ENCODE measurements at places on chromosomes 3 and 15. TPM values are rescaled to one million over a fixed set of nuclear protein-coding genes. Genes with fewer than 3 reads are reported as not detected.

KCNMB3 gene
- polyA plus RNA-seq: 4.4 TPM

GPR27 gene
- not detected for polyA plus RNA-seq

PCYT1A gene
- 26.7 TPM for polyA plus RNA-seq

DNA sequence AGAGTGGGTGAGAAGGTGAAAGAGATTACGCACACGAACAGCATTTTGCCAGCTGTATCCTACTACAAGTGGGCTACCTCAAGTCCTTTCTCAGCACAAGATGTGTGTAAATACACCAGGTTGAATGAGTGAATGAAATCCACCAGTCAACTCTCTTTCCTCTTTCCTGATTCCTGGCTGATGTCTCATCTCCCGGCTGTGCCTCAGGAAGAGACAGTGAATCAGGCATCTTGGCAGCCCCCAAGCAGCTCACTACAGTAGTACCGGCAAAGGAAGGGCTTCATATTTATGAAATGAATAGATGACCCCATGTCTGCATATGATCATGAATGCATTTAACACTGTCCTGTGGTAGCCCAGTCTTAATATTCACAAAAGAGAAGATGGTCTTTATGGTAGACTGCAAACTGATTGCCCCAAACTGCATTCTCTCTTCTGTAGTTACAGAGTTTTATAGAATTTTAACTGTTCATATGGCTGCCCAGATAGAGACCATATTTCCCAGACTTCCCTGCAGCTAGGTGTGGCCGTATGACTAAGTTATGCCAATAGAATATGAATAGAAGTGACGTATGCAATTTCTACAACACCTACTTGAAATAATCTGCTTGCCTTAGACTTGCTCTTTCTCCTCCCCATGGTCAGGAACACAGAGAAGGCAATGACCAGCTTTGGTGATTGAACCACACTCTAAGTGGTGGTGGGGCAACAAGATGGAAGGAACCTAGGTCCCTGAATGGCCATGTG is 22.7 kb downstream of the MGLL start:
- no peak overlapping the region for H3K27ac ChIP-seq
- peaks cover 2% of the 10 kb centered on the region for H3K4me1 ChIP-seq
- DNase-seq: no peak
- H3K36me3 ChIP-seq: no peaks in the 10 kb centered on the region

GRCh38 chr15:57647071-57647790 is 55.5 kb downstream of the MYZAP start:
- DNase-seq: no peak
- no peak overlapping the region for H3K4me3 ChIP-seq
- no peaks in the 10 kb centered on the region for H3K27me3 ChIP-seq
- no peaks in the 10 kb centered on the region for H3K4me1 ChIP-seq
- no peak overlapping the region for H3K27ac ChIP-seq

DNA sequence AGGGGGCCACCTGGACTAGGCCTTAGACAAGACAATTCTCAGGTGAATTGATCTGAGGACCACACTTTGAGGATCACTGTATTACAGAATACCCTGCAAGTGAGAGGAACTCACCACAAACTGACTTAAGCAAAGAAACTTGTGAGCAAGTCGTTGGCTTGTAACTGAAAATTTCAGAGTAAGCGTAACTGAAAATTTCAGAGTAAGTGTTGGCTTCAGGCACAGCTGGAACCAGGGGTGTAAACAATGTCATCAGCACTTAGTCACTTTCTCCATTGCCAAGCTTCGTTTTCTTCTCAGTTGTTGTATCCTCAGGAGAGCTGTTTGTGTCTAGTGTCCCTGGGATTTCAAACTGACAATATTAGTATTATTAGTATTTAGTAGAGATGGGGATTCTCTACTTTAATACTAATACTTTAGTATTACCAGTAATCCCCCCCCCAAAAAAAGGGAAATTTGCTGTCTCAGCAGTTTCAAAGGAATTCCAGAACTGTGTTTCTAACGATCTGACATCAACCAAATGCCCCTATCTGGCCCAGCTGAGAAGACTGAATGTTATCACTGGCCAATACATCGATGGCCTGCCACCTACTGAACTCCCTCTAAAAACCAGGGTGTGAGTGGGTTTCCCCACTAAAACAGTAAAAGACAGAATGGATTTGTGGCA is 474.4 kb downstream of the NTRK3 start:
- no peak overlapping the region for H3K27ac ChIP-seq
- H3K36me3 ChIP-seq: no peaks in the 10 kb centered on the region
- no peak for DNase-seq
- H3K4me1 ChIP-seq: no peaks in the 10 kb centered on the region
- H3K4me3 ChIP-seq: no peak overlapping the region
- no peaks in the 10 kb centered on the region for H3K27me3 ChIP-seq

GRCh38 chr3:149967086-149967685 is 3.5 kb downstream of the PFN2 start:
- H3K27ac ChIP-seq: no peak overlapping the region
- no peaks in the 10 kb centered on the region for H3K4me1 ChIP-seq
- no peaks in the 10 kb centered on the region for H3K27me3 ChIP-seq
- no peak for DNase-seq

GRCh38 chr3:118097226-118097625 is 937.4 kb downstream of the IGSF11 start:
- no peaks in the 10 kb centered on the region for H3K36me3 ChIP-seq
- DNase-seq: no peak
- no peak overlapping the region for H3K4me3 ChIP-seq
- no peaks in the 10 kb centered on the region for H3K27me3 ChIP-seq
- H3K4me1 ChIP-seq: no peaks in the 10 kb centered on the region
- no peak overlapping the region for H3K27ac ChIP-seq

GRCh38 chr3:122560680-122561079 is 3.4 kb downstream of the PARP9 start:
- H3K27ac ChIP-seq: no peak overlapping the region
- no peaks in the 10 kb centered on the region for H3K4me1 ChIP-seq
- no peak for DNase-seq
- H3K36me3 ChIP-seq: peaks cover 4% of the 10 kb centered on the region

GRCh38 chr3:172106989-172107388 is 67.6 kb downstream of the FNDC3B start:
- H3K27ac ChIP-seq: no peak overlapping the region
- no peaks in the 10 kb centered on the region for H3K4me1 ChIP-seq
- no peak overlapping the region for H3K4me3 ChIP-seq
- no peaks in the 10 kb centered on the region for H3K36me3 ChIP-seq

DNA sequence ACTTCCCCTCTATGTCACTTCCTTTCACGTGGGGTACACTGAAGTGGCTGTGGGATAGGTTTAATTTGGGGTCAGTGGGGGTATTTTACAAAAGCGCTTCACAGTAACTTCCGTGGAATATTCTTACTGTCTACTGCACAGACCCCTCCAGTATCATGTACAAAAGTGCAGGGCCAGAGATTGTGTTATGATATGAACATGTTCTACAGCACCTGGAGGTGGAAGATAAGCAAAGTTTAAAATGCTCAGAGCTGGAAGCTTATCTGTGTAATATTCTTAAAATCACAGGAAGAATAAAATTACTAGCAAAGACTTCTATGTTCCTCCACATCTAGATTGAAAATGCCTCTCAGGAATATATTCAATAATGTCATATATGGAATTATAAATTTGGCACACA is 84.1 kb upstream of the TRIM42 start:
- H3K4me1 ChIP-seq: no peaks in the 10 kb centered on the region
- no peak overlapping the region for H3K27ac ChIP-seq
- no peak overlapping the region for H3K4me3 ChIP-seq
- no peaks in the 10 kb centered on the region for H3K36me3 ChIP-seq
- H3K27me3 ChIP-seq: no peaks in the 10 kb centered on the region

DNA sequence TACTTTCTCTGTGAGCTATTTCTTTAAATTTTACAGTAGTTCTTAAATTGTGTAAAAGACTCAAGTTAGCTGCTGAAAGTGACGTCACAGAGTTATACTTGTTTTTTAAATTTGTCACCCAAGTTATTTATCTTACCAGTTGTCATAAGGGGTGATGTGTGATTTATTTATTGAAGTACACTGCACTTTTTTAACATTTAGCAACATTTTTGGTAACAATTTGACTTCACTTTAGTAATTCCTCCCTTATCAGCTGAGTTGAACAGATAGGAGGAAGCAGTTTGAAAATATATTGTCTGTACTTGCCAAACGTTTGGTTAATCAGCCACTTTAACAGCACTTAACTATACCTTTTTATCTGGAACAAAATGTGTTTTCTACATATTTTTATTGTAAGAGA is 3.8 kb downstream of the STT3B start:
- no peak overlapping the region for H3K27ac ChIP-seq
- no peak overlapping the region for H3K4me3 ChIP-seq
- no peaks in the 10 kb centered on the region for H3K36me3 ChIP-seq
- H3K27me3 ChIP-seq: no peaks in the 10 kb centered on the region
- DNase-seq: no peak

Data from aorta (tissue), 5 donors.